GM04504 (cell line): ENCODE measurements at places on chromosomes 16 and 17.

- DNase-seq, result no peak
Measured at GRCh38 chr16:88649924-88650748, 717 bp downstream of the CYBA start.

DNA sequence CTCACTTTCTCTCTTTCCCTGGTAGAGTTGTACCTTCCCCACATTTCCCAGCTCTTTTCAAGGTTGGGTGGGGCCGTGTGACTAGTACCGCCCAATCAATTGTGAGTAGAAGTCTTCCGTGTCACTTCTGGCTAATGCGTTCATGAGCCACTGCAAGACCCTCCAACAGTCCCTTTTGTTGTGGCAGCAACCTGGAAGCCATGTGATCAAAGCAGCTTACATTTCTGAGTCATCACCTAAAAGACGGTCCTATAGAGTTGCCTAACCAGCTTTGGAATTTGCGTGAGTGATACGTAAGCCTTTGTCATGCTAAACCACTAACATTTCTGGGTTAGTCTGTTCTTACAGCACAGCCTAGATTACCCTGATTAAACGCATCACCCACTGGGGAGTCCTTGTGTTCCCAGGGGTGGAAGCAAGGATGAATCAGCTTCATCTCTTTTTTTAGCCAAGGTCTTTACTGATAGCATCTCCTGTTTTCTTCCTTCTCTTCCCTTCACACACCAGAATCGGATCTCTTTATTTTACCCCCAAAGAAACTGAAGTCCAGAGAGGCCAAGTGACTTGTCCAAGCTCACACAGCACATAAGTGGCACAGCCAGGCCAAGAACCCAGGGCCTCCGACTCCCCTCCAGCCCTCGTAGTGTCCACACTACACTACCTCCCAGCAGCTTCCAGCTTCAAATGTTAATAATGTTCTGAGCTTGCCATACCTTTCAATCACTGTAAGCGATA, 366.3 kb upstream of the XYLT1 start:
- DNase-seq, result peak; percentile 83

- DNase-seq, result no peak
Measured at GRCh38 chr17:28574526-28574925, 2.2 kb downstream of the ALDOC start.

DNA sequence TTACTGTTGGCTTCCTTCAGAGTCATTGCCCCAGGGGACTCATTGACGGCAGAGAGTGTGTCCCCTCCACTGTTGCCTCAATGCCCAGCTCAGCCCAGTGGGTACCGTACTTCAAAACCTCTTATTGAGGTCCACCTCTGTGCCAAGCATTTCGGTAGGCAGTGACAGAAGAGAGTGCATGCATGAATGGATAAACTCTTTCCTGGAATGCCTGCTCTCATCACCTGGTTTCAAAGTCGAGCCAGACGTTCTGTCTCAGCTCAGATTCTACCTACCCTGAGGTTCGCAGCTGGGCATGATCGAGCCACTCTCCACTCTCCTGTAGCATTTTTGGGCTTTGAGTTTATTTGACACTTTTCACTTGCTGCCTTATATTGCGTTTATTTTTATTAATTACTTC, 647.0 kb downstream of the MAF start:
- no peak for DNase-seq

DNA sequence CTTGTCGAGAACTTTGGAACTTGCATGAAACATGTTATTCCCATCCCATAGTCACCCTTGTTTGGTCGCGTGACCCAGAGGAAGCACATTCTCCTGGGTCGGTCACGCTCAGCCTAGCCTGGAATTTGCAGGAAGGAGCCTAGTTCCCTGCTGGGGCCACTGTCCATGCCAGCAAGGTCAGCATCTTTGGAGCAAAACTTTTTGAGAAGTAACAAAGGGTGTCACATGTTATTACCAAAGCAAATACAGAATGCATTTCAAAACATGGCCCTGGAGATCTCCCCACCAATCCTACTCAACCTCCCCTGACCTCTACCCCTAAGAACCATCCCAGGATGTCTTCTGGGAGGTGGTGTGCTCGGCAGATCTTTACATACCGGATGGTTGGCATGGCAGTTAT, 26.2 kb upstream of the IRF8 start:
- DNase-seq, result no peak

GRCh38 chr16:86292171-86292775, 218.1 kb upstream of the FOXF1 start:
- no peak for DNase-seq

DNA sequence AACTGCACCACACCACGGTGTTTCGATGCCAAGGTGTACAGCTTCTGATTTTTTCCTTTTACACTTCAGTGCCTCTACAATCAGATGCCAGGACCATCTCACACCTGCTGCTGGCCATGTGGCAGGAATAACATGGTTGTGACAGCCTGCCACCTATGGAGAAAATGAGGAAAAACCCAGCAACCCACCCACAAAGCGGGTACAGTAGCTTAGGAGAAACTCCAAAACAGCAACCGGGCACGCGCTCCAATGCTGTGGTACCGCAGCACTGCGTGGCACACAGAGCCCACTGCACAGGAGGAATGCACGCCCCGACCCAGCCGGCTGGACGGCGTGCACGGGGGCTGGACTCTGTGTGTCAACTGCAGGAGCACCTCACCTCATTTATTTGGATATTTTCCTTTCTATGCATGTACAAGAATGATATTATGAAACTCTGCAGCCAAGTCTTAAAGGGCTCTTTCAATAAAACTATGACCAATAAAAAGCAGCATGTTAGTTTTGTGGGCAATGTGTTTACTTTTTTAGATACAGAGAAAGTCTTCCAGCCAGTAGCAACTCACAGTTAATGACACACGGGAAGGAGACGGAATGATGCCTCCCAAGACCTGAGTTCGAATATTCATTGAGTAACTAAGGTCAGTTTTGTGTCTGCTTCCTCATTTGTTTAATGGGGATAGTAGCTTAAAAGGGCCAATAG, 45.9 kb downstream of the MAP1LC3B start:
- no peak for DNase-seq

DNA sequence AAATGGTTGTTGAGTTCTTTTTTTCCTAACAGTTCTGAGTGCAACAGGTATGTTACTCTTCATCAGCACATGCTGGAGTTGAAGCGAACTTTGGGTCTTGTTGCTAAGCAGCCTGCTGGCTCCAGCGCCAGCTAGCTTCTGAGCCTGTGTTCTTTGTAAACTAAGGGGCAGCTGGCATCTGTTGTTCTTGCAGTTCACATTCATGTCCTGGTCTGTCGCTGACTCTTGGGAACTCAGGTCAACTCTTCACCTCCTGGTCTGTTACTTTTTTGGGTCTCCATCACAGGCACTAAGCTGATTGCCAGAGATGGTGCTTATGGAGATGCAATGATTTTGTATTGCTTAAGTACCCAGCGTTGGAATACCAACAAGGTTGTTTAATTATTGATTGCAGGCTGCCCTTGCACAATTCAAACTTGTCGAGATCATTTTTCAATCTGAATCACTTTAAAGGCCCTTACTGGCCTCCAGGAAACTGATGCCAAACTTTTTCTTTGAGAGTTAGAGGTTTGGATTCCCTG, 40.9 kb downstream of the USP10 start:
- no peak for DNase-seq

DNA sequence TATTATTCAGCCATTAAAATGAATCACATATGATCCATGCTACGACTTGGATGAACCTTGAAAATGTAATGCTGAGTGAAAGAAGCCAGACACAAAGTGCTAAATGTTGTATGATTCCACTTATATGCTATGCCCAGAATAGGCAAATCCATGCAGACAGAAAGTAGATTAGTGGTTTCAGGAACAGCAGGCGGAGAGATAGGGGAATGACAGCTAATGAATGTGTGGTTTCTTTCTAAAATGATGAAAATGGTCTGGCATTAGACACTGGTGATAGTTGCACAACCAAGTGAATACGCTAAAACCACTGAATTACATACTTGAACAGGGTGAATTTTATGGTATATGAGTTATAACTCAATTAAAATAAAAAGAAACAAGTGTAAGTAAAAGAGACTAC, 121.8 kb upstream of the NOG start:
- no peak for DNase-seq

GRCh38 chr17:71753070-71753469, 367.8 kb upstream of the SOX9 start:
- no peak for DNase-seq

- DNase-seq, result no peak
Measured at GRCh38 chr17:49914096-49914490, 54.9 kb upstream of the DLX4 start.

DNA sequence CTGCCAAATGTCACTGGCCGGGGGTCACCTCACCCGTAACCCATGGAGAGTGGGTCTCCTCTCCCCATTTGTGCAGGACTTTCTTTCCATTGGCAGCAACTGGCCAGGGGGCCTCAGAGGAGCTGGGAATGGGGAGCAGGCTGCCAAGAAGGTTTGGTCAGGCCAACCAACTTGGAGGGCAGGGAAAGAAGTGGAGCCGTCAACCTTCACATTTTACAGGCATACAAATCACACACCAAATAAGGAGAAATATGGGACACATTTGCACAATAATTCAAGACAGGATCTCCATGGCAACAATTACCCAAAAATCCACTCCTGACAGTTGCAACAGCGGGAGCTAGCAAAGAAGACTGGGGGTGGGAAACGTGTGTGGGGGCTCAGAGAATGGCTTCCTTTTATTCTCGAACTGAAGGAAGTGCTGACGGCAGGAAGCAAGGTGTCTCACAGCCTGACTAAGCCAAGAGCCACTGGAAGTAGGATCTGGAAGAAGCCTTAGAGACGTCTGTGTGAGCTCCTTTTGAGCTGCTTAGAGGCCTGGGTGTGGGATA, 20.9 kb downstream of the RPRML start:
- DNase-seq, result no peak

DNA sequence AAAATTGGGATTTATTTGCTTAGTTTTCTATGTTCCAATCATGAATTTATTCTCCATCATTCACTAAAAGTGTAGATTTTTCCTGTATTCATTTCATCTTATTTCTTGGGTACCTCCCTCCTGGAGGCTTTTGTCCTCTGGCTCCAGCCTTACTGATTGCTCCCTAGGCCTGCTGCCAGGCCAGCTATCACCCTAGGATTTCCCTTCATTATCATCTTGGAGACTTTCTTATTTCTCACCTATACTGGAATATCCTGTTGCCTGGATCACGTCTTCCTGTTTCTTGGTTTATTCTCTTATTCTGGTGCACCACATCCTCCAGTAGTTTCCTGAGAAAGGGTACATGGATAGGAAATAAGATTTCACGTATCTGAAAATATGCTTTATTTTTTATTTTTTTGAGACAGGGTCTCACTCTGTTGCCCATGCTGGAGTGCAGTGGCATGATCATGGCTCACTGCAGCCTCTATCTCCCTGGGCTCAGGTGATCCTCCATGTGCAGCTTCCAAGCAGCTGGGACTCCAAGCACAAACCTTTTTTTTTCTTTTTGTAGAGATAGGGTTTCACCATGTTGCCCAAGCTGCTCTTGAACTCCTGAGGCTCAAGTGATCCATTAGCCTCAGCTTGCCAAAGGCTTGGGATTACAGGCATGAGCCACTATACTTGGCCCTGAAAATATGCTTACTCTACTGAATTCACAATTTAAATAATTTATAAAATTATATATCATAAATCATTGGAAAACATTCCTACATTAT, 13.3 kb upstream of the KPNB1 start:
- DNase-seq, result no peak

- no peak for DNase-seq
Measured at GRCh38 chr17:44012391-44012790, 2.4 kb downstream of the TMEM101 start.

DNA sequence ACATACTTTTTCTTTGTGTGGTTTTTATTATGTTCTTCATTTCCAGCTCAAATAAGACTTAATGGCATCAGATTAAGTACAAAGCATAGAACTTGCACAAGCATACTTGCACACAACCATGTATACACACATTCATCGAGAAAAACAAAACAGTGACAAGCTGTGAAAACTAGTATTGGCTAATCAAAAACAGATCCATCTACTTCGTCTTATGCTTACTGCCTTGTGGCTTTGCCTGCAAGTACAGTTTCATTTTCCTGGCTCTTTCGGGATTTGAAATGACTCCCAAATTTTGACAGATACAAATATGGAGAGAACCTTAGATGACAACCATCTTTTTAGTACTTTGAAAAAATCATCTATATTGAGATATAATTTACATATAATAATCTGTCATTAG, 338.3 kb downstream of the BCAS3 start:
- DNase-seq, result no peak

DNA sequence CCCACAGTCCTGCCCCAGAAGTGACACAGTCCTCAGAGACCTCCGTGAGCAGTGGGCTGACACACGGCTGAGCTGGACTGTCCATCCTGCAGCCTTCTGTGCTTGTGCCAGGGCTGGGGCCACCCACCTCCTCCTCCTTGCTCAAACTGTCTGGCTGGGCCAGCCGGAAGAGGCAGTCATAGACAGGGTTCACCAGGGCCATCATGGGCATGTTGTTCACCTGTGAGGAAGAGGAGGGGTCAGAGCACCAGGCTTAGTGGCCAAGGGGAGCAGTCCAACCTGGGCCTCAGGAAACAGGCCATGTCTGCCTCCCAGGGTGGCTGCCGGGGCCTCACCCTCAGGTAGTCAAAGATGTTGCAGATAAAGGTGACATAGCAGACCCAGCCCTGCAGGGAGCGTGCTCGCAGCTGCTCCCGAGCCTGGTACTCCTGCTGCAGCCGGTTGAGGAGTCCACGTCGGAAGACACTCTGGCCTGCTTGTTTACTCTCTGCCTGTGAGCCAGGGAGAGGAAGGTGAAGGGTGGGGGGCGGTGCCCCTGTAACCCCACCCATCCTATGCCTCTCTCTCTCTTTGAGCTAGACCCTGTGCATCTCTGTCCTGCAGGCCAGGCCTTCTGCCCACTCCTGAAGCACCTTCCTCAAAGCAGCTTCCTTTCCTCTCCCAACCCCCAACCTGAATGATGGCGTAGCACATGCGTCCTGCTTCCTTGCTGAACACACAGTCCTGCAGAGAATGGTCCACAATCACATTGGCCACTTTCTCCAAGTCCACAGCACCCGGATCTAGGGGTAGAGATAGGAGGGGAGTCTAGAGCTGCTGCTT, 3.4 kb downstream of the MIF4GD start:
- DNase-seq, result no peak

DNA sequence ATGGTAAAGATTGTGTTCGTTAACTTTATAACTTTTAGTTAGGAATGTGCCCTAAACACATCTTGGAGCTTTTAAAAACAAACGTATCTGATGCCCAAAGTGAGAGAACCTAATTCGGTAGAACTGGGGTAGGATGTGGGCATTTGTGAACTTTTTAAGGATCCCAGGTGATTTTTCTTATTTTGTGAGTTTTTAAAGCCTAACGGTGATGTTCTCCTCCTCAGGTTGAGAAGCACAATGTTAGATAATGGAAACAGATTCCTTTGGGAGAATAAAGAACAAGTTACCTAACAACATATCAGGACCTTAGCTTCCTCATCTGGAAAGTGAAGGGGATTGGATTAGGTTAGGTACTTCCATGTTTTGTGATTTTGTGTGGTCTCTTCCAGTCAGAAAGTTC, 687 bp downstream of the SAP30BP start:
- no peak for DNase-seq

- no peak for DNase-seq
Measured at GRCh38 chr17:4591529-4591928, 7.2 kb downstream of the SMTNL2 start.
